ENCODE measurements at places on chromosomes 1 and 21.

- no peak for DNase-seq
Measured at GRCh38 chr1:171883849-171884248, 42.6 kb downstream of the DNM3 start.

GRCh38 chr1:65894738-65895605 is 102.3 kb downstream of the PDE4B start:
- DNase-seq = no peak

DNA sequence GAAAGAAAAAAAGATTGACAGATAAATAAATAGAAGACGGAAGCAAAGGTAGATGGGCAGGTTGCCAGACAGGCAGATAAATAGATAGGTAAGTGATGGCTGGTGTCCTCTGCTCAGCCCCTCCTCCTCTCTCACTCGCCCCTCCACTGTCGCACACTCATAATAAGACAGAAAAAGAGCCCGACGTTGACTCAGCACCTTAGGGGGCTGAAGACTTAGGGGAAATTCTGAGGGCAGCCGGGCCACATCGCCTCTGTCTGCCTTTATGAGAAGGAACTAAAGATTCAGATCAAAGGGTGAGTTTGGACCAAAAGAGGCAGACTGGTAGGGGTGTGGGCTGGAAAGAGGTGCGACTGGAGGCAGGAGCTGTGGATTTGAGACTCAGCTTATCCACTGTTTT is 158.1 kb upstream of the IGSF21 start:
- DNase-seq = no peak

GRCh38 chr21:38790059-38790458 is 15.7 kb upstream of the ETS2 start:
- no peak for DNase-seq

DNA sequence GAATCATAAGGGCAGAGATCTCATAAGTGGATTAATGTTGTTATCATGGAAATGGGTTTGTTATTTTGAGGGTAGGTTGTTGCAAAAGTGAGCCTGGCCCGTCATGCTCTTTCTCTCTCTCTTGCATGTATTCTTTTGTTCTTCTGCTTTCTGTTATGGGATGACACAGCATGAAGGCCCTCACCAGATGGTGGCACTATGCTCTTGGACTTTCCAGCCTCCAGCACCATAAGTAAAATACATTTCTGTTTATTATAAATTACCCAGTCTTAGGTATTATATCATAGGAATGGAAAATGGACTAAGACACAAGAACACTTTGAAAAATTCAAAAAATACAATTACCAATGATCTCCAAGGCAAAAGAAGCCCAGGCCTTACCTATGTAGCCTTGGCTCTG is 676.1 kb downstream of the PTPRU start:
- DNase-seq = no peak

DNA sequence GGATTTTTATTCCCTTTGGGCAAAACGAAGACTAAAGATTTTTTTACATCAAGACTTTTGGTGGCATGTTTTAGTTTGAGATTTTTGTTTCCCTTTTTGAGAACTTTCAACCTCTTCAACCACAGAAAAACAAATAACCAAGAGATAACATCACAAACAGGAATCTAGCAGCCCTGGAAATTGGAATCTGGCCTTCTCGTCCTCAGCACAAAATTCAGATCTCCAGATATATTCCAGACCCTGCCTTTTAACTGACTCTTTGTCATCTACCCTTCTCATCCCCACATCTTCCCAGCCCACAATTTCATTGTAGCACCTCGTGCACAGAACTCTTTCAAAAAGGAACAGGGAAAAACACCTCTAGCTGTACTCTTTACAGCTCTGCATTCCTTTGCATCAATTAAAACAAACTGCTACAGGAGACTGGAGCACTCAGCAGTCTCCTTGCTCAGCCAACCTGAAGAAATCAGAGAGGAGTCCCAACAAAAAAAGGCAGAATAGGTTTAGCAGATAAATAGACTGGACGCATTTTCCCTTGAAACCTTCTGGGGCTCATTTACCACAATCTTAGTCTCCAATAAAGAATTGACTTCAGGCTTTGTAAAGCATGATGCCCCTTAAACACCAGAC is 251.0 kb downstream of the TTLL7 start:
- DNase-seq = no peak

GRCh38 chr1:43779805-43780403 is 72.6 kb downstream of the ST3GAL3 start:
- DNase-seq = no peak

DNA sequence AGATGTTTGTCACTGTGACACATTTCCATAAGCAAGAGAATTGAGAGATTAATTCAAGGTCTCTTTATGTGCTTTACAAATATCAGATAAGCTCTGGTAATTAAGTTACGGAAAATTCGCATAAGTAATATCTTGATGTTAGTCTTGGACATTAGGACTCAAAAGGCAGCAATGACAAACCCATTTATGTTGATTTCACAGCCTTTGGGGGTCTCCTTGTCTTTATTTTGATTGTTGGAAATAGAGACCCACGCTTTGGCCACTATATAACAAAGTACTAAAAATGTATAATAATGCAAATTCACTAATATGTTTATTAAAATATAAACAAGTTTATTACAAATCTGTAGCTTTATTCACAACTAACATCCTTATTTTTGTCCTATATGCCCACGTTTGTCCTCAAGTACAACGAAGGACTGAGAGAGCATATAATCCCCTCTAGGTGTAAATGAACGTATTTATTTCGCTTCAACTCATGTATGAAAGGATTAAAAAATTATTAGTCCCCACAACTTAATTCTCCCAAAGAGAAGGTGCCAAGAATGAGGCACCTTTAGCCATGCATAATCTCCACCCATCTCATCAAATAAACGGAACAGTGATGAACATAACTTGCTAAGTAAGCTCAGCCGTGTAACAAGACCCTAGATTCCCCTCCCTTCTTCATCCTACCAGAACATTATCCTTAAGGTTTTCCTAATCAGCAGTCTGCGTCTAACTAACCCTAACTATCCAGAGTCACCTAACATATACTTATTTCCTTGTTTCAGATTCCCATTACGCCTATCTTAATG is 1.6 kb upstream of the LAMC1 start:
- DNase-seq = no peak

DNA sequence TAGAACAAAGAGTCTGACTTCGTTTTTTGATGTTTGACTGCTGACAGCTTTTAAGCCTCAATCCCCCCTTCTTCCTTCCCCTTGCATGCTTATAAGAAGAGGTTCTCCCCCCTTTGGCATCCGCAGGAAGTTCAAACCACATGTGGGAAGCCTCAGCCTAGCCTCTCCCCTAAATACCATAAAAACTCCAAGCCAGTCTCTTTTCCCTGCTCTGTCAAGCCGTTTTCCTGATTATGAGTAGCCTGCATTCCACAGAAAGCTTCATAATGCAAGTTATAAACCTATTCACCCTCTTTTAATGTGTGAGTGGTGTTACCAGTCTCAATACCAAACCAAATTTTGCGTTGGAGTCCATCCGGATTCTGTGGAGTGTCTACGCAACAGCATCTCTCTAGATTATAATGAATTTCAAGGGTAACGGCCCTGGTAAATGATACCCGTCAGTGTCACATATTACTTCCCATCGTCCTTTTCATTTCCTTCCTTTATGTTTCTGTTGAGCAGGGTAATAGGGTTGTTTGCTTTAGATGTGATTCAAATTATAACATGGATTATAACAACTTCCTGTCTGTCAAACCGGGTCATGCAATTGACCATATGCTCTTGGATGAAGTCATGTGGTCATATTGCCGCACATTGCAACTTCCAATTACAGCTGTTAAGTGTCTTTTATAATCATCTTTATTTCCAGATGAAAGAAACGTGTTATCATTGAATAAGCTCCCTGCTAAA is 717.5 kb downstream of the RWDD3 start:
- DNase-seq = no peak

DNA sequence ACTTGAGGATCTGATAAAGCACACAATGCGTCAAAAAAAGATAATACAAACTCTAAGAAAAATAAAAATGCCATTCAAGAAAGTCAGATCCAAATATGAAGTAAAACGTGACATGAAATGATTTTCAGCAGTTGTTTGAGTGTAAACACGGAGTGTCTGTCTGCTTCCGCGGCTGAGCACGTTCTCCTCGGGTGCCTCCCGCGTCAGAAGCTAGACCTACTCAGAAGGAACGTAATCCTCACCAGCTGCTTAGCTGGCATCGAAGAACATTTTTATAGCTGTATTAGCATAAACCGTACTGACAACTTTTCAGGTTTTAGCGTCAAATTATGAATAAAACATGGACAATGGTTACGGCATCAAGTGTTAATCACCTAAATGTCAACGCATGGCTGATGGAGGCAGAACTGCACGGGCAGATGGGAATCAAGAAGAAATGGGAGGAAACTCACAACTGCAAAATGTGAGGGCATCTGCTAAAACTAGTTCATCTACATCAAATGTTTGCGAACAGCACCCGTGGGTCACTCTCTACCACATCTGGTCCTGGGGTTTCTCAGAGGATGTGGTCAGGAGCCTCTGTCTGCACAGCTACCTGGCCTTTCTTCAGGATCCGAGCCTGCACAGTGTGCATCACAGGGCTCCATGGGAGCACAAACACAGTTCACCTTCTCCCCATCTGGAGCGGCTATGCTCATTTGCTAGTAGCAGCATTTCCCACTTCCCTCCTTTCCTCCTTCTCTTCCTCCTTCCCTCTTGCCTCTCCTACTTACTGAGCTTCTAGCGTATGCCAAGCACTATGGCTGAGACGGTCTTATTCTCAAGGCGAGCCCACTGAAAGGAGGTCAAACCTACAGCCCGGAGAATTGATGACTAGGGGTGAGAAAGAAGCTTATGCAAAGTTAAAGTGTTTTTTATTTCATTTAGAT is 40.0 kb downstream of the RCAN1 start:
- no peak for DNase-seq

DNA sequence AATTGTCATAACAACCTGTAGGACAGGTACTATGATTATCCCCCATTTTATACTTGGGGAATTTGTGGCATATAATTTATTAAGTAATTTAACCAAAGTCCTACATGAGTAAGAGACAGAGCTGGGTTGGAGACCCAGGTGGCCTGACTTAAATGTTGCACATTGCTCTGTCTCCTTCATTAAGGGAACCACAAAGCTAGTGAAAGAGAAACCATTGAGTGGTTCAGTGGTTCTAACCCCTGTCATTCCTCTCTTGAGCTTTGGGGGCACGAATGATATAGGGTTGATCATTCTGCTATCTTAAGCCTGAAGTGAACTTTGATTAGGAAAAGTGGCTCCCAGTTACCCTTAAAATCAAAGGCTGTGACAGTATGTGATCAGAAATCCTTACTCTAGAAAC is 5.3 kb upstream of the MAP3K7CL start:
- no peak for DNase-seq

DNA sequence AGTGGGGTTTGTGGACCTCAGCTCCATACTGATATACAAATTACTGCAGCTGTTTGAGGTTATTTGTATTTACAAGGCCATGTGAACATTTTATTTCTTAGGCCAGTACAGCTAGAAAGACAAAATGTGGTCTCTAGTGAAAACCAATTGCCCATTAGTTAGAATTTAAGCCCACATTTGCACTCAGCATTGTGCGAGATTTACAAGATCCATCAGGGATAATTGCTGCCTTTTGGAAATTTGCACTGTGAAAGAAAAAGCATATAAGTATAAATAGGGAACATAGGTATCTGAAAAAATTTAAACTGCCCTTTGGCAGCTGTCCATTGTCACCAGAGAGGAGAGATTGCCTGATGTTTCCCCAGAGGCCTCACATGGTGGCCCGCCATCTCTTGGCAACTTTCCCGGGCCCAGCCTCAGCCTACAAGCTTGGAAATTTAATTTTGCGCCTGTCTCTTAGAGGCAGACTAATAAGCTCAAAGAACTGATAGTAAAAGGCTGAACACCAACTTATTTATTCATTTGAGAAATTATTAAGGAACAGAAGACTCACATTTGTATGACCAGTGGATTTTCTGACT is 120.7 kb downstream of the MAP3K21 start:
- no peak for DNase-seq

Measured in HTR-8/SVneo (cell line).